Aorta (tissue), 5 donors: ENCODE measurements at places on chromosomes 4 and X.
A peak's percentile ranks its signal among the peaks of the same experiment; 100 is the strongest.

DNA sequence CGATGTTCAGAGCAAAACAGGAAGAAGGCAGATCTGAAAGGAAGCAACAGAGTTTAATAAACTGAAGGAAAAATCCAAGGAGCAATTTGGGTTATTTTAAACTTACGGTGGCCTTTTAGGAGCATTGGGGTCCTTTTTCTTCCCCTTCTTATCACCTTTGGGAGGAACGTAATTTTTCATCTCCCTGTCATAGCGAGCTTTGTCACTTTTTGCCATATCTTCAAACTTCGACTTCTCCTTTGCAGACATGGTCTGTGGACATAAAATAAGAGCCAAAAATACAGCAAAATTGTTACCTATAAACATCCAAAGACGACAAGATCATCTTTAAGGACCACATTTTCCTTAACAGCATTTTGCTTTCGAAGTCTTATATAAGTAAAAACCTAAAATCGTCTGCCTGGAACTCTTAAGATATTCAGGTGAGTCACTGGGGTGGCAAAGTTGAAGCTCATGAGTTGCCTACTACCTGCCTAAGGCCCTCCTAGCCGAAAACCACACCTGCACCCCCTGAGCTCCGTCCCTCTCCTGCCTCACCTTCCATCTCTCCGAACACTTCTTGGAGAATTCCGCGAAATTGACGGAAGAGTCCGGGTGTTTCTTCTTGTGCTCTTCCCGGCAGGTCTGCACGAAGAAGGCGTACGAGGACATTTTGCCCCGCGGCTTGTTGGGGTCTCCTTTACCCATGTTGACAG, 1.0 kb downstream of the HMGB2 start:
- no peak for DNase-seq
- H3K27ac ChIP-seq: peak overlapping the region; percentile 90
- peak overlapping the region; percentile 71 for H3K4me3 ChIP-seq
- H3K36me3 ChIP-seq: no peaks in the 10 kb centered on the region
- H3K27me3 ChIP-seq: no peaks in the 10 kb centered on the region
- no peaks in the 10 kb centered on the region for H3K4me1 ChIP-seq

DNA sequence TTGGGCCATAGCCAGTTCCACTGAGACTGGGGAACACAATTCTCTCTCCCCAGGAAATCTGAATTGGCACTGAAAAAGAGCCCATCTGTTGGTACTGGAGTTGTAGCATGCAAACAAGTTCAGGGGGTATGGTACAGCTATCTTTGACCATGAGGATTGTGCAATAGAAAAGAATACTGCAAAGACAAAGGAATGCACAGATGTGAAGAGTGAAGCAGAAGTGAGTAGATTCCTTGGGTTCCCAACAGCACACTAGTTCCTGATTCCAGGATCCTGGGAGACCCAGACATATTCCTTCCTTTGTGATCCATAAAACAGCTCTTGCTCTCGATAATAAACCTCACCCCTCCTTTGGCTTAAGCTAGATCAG, 43.3 kb upstream of the CTAG2 start:
- H3K4me1 ChIP-seq: no peaks in the 10 kb centered on the region
- DNase-seq: no peak
- H3K27me3 ChIP-seq: no peaks in the 10 kb centered on the region
- no peaks in the 10 kb centered on the region for H3K36me3 ChIP-seq
- H3K27ac ChIP-seq: no peak overlapping the region

DNA sequence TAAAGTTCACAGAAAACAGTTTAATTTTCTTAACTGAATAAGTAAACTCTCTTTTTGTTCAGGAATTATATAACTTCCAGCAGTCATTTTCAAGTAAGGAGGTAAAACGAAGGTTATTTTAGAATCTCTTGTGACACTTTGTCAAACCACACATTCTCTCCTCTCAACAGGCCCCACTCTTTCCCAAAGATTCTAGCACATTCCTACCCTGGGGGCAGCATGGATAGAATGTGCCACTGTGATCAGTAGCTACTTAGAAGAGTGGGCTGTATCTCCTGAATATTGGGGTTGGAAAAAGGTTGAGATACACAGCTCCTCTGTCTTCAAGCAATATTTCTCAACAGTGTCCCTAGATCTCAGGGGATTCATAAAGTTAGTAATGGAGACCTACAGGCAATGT, 157.6 kb downstream of the EMCN start:
- DNase-seq: no peak
- H3K27ac ChIP-seq: no peak overlapping the region
- no peak overlapping the region for H3K4me3 ChIP-seq
- H3K4me1 ChIP-seq: no peaks in the 10 kb centered on the region
- H3K27me3 ChIP-seq: no peaks in the 10 kb centered on the region
- H3K36me3 ChIP-seq: no peaks in the 10 kb centered on the region

GRCh38 chrX:57070185-57070984, 51.0 kb downstream of the SPIN2B start:
- no peaks in the 10 kb centered on the region for H3K27me3 ChIP-seq
- no peaks in the 10 kb centered on the region for H3K36me3 ChIP-seq

GRCh38 chrX:11591723-11592346, 73.9 kb downstream of the ARHGAP6 start:
- H3K27me3 ChIP-seq: no peaks in the 10 kb centered on the region
- DNase-seq: no peak
- no peak overlapping the region for H3K27ac ChIP-seq
- H3K4me3 ChIP-seq: no peak overlapping the region

DNA sequence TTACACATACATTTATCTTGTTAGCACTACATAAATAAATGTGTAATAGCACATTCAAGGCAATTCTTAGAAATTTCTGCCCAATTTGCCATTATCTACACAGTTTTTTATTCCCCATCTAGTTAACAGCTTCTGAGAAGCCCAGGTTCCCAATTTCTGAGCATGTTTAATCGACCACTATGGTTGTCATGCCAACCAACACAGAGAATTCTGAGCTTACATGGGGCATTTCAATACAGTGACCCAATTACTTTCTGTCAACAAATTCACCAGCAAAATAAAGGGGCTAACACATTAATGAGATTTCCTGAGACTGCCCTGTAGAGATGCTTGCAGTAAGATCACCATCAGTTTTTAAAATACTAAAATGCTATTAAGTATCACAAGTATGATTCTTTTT, 22.0 kb downstream of the GPM6A start:
- no peak overlapping the region for H3K27ac ChIP-seq
- H3K4me3 ChIP-seq: no peak overlapping the region

DNA sequence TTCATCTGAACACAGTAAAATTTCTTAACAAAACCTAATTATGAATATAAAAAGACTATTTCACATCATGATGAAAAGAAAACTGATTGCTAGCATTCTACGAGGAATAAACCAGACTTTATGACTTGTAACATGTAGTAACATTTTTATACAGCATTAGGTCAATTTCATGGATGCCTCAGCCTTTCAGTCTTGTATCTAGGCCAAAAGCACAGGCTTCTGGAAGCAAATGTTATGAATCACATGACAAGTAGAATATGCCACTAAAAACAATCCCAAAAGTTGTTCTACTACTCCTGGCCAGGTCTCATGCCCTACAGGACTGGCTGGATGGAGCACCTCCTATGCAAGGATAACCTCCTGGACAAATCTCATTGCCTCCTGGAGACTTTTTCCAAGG, 101.2 kb downstream of the ARHGAP6 start:
- H3K27ac ChIP-seq: no peak overlapping the region
- no peaks in the 10 kb centered on the region for H3K4me1 ChIP-seq
- no peaks in the 10 kb centered on the region for H3K36me3 ChIP-seq
- H3K27me3 ChIP-seq: no peaks in the 10 kb centered on the region
- H3K4me3 ChIP-seq: no peak overlapping the region

GRCh38 chr4:67160394-67160793, 384.9 kb downstream of the CENPC start:
- no peak for DNase-seq
- H3K27me3 ChIP-seq: no peaks in the 10 kb centered on the region
- no peak overlapping the region for H3K27ac ChIP-seq
- H3K4me3 ChIP-seq: no peak overlapping the region
- no peaks in the 10 kb centered on the region for H3K4me1 ChIP-seq

- H3K4me1 ChIP-seq: no peaks in the 10 kb centered on the region
- no peak overlapping the region for H3K4me3 ChIP-seq
- no peaks in the 10 kb centered on the region for H3K36me3 ChIP-seq
- no peak overlapping the region for H3K27ac ChIP-seq
Measured at GRCh38 chrX:50978920-50979682, 68.6 kb downstream of the BMP15 start.

GRCh38 chrX:119935215-119935874, 8.2 kb downstream of the NKAP start:
- no peak overlapping the region for H3K27ac ChIP-seq
- DNase-seq: no peak
- no peaks in the 10 kb centered on the region for H3K36me3 ChIP-seq
- no peaks in the 10 kb centered on the region for H3K27me3 ChIP-seq
- H3K4me3 ChIP-seq: no peak overlapping the region

- H3K36me3 ChIP-seq: no peaks in the 10 kb centered on the region
- no peak for DNase-seq
- H3K4me3 ChIP-seq: no peak overlapping the region
- H3K27me3 ChIP-seq: no peaks in the 10 kb centered on the region
Measured at GRCh38 chr4:57043347-57044251, 64.9 kb downstream of the POLR2B start.

DNA sequence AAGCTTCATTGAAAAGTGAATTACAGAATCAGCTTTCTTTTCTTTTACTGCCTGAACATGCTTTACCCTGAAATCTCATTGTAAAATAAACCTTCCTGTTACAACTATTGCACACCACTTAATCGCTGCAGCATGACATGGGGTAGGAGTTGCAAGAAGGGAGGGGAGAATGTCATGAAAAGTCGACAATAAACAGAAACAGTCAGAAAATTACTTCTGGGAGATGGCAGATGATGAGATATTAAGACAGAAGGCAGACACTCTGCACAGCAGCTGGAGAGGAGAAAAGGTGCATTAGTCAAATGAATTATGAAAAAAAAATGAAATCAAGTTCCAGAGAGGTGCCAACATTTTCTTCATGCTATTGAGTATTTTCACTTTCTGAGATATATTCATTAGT, 287.7 kb downstream of the PCDH7 start:
- no peak overlapping the region for H3K4me3 ChIP-seq
- no peaks in the 10 kb centered on the region for H3K27me3 ChIP-seq

DNA sequence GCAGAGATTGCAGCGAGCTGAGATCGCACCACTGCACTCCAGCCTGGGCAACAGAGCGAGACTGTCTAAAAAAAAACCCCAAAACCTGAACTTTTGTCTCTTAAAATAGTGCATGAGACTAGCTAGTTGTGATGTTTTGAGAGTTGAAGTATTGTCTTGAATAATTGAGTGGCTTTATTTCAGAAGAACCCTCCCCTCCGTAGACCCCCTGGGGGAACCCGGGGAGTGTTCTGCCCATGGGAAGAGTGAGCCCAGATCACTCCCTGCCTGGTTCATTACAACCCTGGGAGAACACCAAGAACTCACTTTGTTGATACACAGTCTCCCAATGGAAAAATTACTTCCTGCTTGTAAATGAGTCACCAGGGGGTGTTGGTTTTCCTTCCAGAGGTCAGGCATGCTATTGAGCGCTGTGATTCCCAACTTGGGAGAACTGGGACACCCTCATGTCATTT, 65.3 kb upstream of the SHISA3 start:
- no peak overlapping the region for H3K27ac ChIP-seq
- H3K27me3 ChIP-seq: no peaks in the 10 kb centered on the region
- H3K36me3 ChIP-seq: no peaks in the 10 kb centered on the region
- no peak overlapping the region for H3K4me3 ChIP-seq
- H3K4me1 ChIP-seq: no peaks in the 10 kb centered on the region

DNA sequence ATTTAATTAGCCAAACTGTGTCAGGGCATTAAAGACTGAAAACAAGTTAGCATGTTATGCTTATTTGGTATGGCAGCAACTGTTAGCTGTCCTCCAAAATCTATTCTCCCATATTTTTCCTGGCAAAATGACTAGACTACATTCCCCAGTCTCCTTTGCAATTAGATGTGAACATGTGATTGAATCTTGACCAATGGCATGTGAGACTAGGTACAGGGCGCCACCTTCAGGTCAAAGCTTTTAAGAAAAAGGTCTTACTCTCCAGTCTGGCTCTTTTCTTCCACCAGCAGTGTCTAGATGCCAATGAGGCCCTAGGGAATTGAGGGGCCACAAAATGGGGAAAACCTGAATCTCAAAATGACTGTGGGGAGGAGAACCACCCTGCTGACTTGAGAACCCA, 408.2 kb downstream of the SMARCA1 start:
- no peaks in the 10 kb centered on the region for H3K27me3 ChIP-seq
- no peak overlapping the region for H3K4me3 ChIP-seq
- H3K27ac ChIP-seq: no peak overlapping the region
- H3K36me3 ChIP-seq: no peaks in the 10 kb centered on the region
- DNase-seq: no peak
- H3K4me1 ChIP-seq: no peaks in the 10 kb centered on the region

- H3K27ac ChIP-seq: no peak overlapping the region
- no peaks in the 10 kb centered on the region for H3K36me3 ChIP-seq
- no peak for DNase-seq
- H3K4me1 ChIP-seq: no peaks in the 10 kb centered on the region
- no peaks in the 10 kb centered on the region for H3K27me3 ChIP-seq
Measured at GRCh38 chrX:16953606-16954211, 7.3 kb downstream of the REPS2 start.

DNA sequence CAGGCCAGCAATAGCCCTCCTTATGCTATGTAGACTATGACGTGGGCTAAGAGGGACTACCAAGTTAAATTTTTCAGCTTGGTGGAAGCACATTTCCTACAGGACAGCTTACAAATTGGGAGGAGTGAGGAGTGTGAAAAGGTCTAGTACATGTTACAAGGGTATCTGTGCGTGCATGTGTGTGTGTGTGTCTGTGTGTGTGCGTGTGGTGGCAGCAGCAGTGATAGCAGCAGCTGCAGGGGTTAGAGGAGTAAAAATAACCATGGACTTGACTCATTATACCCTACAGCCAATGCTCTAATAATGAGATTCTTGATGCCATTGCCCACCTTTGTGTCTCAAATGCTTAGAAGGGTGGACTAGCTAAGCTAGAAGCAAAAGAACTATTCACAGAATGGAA, 88.6 kb downstream of the SLC9A7 start:
- H3K4me1 ChIP-seq: no peaks in the 10 kb centered on the region
- no peaks in the 10 kb centered on the region for H3K36me3 ChIP-seq
- H3K27me3 ChIP-seq: no peaks in the 10 kb centered on the region
- H3K27ac ChIP-seq: no peak overlapping the region
- H3K4me3 ChIP-seq: no peak overlapping the region

- no peak for DNase-seq
- no peak overlapping the region for H3K27ac ChIP-seq
- no peak overlapping the region for H3K4me3 ChIP-seq
- no peaks in the 10 kb centered on the region for H3K27me3 ChIP-seq
Measured at GRCh38 chr4:82787342-82787741, 11.3 kb downstream of the SCD5 start.

GRCh38 chr4:55397520-55398321, 2.0 kb downstream of the TMEM165 start:
- no peaks in the 10 kb centered on the region for H3K4me1 ChIP-seq
- H3K27me3 ChIP-seq: no peaks in the 10 kb centered on the region
- H3K36me3 ChIP-seq: no peaks in the 10 kb centered on the region
- no peak for DNase-seq

- H3K27me3 ChIP-seq: no peaks in the 10 kb centered on the region
- no peak overlapping the region for H3K4me3 ChIP-seq
- DNase-seq: peak; percentile 66
- no peak overlapping the region for H3K27ac ChIP-seq
Measured at GRCh38 chr4:7389719-7390118, 45.0 kb downstream of the PSAPL1 start.
